ENCODE measurements at places on chromosomes 11 and 22.

DNA sequence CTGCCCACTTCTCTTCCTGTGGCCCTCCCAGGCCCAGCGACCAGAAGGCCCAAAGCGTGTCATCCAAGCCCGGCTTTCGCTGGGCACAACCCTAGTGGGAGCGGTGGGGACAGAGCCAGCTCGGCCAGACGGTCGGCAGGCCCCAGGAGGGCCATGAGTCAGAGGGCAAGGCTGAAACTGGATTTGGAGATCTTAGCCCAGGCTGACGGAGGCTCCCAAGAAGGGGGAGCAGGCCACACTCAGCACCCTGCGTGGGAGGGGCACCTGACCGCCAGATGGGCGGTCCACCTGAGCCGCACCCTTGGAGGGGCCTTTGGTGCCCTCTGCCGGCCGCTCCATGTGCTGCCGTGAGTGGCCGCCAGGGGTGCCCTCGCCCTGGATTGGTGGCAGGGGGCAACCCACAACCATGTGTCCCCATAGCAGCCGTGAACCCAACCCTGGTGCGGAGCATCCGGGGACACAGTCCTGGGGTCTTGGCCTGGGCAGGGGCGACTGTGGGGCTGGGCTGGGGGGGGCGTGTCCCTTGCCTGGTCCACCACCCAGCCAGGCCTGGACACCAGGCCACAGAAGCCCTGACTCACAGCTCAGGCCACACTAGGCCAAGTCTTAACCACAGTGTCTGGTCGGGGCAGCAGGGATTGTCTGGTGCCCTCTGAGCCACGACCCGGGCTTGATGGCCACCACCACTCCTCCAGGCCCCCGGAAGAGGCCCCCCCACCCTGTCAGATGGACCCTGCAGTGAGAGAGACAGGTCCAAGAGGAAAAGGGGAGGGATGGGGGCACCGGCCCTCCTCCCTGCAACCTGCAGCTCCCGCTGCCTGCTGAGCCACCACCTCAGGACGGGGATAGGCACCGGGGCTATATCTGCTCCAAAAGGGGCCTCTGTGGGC is 19.2 kb upstream of the TALDO1 start:
- peak; percentile 86 for DNase-seq

DNA sequence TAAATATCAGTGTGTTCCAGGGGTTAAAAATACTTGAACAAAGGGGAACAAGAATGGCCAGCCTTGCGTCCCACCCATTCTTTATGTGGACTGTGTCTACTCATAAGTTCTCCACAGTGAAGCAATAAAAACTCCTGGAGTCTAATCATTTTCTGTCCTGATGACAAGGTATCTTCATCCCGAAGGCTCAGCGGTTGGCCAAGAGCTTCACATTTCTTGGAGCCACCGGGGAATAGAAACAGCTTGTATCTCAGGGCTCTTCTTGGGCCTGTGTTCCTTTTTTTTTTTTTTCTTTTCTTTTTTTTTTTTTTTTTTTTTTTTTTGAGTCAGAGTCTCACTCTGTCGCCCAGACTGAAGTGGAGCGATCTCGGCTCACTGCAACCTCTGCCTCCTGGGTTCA is 36.8 kb upstream of the ADORA2A start:
- peak; percentile 68 for DNase-seq

- no peak for DNase-seq
These were observed 2.1 kb downstream of the TP53AIP1 start for GRCh38 chr11:128940603-128941002.

GRCh38 chr11:110474578-110474977 is 44.8 kb downstream of the FDX1 start:
- no peak for DNase-seq

DNA sequence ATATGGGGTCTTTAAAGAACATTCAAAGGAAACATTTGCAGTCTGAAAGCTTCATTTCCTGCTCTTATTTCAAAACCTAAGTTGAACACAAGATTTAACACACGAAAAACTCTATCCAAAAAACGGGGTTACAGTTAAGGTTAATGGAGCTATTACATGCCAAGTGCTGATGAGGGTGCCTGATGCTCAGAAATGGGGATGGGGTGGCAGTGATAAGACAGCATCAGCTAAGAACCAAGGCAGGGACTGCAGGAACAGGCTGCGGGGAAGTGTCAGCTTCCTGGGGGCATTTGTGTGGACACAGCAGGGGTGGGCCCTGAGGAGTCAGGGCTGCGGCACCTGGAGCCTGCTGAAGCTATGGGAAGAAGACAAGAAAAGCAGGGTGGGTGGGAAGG is 12.2 kb downstream of the DGCR2 start:
- peak; percentile 17 for DNase-seq

DNA sequence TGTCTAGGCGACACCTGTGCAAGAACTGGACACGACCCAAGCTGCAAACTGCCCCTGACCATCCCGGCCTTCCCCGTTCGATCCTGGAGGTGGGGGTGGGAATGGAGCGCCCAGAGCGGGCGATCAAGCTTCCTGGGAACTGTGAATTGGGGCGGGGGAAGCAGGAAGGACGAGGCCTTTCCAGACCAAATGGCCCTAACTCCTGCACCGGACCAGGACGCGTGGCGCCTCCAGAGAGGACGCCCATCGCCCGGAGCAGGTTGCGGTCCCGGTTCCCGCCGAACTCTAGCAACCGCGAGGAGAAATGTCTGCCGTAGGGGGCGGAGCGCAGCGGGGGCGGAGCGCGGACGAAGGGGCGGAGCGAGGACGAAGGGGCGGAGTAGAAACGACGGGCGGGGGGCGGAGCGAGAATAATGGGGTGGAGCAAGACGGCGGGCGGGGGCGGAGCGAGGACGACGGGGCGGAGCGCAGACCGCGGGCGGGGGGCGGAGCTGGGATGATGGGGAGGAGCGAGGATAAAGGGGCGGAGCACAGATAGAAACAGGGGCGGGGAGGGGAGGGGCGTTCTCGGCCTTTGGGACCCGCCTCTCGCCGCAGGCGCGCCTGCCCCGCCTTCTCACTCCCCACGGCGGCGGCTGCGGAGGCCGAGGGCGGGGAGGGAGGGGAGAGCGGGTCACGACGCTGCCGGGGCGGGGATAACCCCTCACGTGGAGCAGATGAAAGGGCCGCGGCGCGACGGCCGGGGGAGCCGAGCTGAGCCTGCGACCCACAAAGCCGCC is at the start of gene ZNRF3:
TSS of gene ZNRF3 (plus strand) at position 695 of the 779 bp plus-strand sequence. CDS start 195 bp downstream, outside the sequence.
- DNase-seq = peak; percentile 94

- no peak for DNase-seq
These were observed 195.9 kb downstream of the SNX19 start for GRCh38 chr11:130720232-130721022.

DNA sequence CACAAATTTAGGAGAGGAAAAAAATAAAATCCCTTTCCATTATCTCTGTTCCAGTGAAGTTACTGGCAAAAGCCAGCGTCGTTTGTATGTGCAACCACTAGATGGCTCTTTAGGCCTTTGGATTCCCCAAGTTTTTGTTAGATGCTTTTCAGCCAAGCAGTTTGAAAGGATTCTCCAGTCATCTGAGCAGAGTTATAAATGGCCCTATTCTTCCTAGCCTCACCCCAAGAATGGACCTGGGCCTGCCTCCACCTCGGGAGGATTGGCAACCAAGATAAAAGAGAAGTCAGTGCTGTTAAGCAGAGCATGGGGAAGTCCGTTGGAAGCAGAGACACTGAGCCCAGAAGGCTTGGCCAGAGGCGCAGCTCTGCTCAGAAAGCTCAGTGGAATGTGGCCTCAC is 15.4 kb downstream of the FAM181B start:
- no peak for DNase-seq

GRCh38 chr11:105466582-105467228 is 143.2 kb upstream of the GRIA4 start:
- DNase-seq = no peak

GRCh38 chr22:50179937-50180726 is 5.6 kb upstream of the TRABD start:
- DNase-seq = no peak
